Naive thymus-derived CD8-positive, alpha-beta T cell (primary cell): ENCODE measurements at places on chromosomes 16 and 17. TPM values are rescaled to one million over a fixed set of nuclear protein-coding genes. Genes with fewer than 3 reads are reported as not detected.
A peak's percentile ranks its signal among the peaks of the same experiment; 100 is the strongest.

GRCh38 chr17:75530837-75531720 lies 5.6 kb downstream of the LLGL2 start:
- DNase-seq = no peak

Gene SCGB1C2
- not detected for polyA plus RNA-seq

GRCh38 chr17:19629449-19629848 lies 19.1 kb upstream of the ALDH3A2 start:
- no peak for DNase-seq

GRCh38 chr16:66425651-66426050 lies 1.4 kb upstream of the BEAN1 start:
- no peak for DNase-seq

Gene KRT32
- not detected for polyA plus RNA-seq

Gene MILR1
- not detected for polyA plus RNA-seq

Gene LPO
- not detected for polyA plus RNA-seq

GRCh38 chr16:76222853-76223252 lies 54.3 kb upstream of the CNTNAP4 start:
- DNase-seq = no peak

- peak; percentile 58 for DNase-seq
These were observed 20.7 kb downstream of the LGALS9 start for GRCh38 chr17:27651411-27652345.

DNA sequence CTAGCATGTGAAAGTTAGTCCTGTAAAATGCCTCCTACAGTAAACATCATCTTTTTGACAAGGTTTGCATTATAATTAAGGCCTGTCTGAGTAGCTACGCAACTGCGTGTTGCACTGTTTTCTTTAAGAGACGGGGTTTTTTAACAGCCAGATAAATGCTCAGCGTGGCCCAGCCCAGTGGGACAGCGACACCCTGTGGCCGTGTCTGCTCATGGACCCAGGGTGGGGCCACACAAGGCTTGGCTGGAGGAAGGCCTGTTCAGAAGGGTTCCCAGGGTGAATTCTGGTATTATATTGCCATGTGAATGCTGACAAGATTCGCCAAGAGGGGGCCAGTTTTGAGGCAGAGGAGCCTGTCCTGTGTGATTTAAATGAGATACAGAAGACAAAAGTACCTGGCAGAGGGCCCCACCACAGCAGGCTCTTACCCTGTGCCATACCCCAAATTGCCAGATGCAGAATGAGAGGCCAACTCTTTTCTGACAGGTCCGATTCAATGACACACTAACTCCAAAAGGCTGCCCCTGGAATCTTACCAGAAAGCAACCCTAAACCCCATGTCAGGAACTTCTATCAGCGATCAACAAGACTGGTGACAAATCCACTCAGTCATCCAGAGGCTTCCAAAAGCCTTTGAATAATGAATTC lies 65.9 kb upstream of the IRX6 start:
- no peak for DNase-seq

Gene DNAH3
- not detected for polyA plus RNA-seq

DNA sequence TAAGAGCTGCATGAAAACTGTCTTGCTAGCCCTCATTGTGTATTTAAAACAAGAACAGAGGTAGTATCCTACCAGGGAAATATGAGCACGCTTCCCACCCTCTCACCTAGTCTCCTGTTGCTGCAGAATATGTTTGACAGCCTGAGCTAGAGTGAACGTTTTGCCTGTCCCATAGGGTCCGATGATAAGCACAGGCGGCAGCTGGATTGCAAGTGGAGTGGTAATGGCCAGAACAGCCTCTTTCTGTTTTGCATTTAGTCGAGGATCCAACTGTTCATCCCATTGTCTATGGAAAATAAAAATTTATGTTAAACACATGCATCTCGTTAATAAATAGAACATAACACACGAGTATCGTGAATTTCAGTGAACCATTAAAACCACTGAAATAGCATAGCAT lies 84.2 kb downstream of the HELZ start:
- DNase-seq = no peak

GRCh38 chr17:18146259-18146658 lies 37.4 kb upstream of the ALKBH5 start:
- no peak for DNase-seq

Gene NPIPA5
- polyA plus RNA-seq = 1.9 TPM

GRCh38 chr17:8152112-8152775 lies at the start of gene PER1:
Gene PER1 (minus strand): TSS chr17:8152404. CDS start chr17:8150706, 1,698 bp downstream.
- peak; percentile 86 for DNase-seq

Gene PDILT
- polyA plus RNA-seq = not detected

GRCh38 chr17:46874906-46875305 lies 23.5 kb downstream of the WNT9B start:
- DNase-seq = no peak

- DNase-seq = no peak
These were observed 41.5 kb downstream of the KANSL1 start for GRCh38 chr17:46151762-46152161.

Gene CIBAR2
- not detected for polyA plus RNA-seq

- no peak for DNase-seq
These were observed 171.7 kb downstream of the ZFHX3 start for GRCh38 chr16:72876221-72876620.

DNA sequence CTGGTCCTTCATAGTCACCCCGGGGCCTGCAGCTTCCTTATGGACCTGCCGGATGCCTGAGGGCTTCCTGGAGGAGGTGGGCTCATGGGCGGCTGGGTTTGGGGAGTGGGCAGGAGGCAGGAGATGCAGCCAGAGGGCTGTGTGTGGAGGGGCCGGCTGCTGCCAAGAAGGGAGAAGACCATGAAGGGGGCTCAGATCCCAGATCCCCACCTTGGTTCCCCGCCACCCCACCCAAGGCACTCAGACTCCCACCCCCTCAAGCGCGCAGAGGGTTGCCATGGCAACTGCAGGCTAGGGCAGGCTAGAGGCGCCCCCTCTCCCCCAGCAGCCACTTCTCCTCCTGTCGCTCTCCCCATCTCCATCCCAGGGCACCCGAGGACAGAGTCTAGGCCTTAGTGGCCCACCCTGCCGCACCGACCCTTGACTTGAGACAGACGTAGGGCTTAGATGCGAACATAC lies 104.5 kb downstream of the CRLF3 start:
- no peak for DNase-seq

DNA sequence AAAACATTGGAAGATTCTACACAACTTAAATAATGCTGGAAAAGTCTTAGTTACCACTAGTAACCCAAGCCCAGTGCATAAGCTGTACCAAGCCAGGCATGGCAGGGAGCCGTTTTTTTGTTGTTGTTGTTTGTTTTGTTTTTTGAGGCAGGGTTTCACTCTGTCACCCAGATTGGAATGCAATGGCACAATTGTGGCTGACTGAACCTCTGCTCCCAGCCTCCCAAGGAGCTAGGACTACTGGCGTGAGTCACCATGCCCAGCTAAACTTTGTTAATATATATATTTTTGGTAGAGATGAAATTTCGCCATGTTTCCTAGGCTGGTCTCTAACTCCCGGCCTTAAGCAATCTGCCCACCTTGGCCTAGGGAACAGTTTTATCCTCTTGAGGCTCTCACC lies 564 bp upstream of the TMIGD1 start:
- no peak for DNase-seq

- DNase-seq = no peak
These were observed 114.3 kb downstream of the MGAT5B start for GRCh38 chr17:76982408-76983074.

Gene SULT1A4
- 0.82 TPM for polyA plus RNA-seq

DNA sequence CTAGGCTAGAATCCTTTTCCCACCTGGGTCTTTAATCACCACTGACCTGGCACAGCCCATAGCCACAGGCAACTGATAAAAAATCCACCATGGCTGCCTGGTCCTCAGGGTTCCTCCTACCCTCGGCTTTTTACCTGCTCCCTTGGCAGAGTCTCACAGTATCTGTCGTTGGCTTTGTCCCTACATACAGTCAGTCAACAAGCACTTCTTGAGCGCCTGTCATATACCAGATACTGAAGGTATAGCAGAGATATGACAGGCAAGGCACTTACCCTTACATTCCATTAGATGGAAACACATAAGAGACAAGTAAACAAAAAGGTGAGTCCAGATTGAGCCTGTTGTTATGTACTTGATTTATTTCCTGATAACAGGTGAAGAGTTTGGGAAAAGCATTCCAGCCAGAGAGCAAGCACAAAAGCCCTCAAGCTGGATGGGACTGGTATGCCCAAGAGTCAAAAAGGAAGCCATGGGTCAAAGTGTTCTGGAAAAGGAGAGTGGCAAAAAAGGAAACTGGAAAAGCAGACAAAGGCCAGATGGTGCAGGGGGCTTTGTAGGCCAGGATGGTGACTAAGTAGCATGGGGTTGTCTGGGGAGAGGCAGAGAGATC lies 247.0 kb downstream of the CHD9NB start:
- DNase-seq = no peak

DNA sequence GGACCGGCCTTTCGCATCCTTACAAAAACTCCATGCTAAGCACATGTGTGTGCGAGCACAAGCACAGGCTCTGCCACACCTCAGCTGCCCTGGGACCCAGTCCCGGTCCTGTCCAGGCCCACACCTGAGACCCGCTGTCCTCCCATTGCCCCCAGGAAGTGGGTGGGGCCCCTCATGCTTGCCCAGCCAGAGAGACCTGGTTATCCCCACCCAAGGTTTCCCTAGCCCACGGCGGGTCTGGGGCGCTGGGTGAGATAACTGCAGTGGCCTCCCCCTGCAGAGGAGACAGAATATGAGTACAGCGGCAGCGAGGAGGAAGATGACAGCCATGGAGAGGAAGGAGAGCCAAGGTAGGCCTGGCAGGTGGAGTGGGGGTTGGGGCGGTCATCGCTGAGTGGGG lies 12.5 kb upstream of the C17orf107 start:
- DNase-seq = no peak

Gene TBC1D3H
- not detected for polyA plus RNA-seq

GRCh38 chr17:74304184-74304583 lies 21.8 kb upstream of the KIF19 start:
- DNase-seq = no peak

DNA sequence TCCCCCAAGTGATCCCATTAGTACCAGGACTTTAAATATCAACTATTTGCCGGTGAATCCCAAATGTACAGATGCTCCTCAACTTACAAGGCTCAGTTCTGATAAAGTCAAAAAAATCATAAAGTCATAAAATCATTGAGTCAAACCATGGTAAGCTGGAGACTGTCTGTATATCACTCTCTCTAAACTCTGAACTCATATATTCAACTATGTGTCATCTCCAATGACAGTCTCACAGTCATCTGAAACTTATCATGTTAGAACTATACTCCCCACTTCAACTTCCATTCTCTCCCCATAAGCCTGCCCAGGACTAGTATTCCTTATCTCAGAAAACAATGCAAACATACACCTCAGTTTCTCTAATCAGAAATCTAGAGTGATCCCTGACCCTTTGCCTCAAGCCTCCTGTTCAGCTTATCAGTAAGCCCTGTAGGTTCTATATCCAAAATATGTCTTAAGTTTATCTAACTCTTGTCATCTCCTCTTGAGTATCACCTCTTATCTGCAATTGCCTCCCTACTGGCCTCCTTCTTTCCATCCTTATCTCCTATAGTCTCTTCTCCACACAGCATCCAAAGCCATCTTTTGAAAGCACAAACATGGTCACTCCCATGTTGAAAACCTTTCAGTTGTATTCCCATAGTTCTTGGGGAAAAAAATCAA lies 55.0 kb downstream of the SSH2 start:
- DNase-seq = no peak

Gene TEKT1
- not detected for polyA plus RNA-seq

DNA sequence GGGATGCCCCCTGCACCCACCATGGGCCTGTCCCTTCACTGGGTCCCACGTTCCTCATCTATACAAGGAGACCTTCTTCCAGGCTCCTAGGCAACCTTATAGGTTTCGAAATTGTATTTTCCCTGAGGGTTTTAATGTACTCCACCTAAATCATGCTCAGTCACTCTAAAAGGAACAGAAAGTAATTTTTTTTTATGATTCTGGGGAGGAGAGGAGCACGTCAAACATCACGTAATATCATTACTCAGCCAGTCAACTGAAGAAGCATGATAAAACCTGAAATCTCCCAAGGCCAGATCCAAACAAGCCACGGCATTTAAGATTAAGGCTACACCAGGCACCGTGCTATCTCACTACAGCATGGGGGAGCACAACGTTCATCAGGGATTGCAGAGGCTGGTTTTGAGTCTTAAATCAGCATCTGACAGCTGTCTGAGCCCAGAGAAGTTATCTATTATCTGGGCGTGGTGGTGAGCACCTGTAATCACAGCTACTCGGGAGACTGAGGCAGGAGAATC lies 3.9 kb upstream of the TMEM114 start:
- no peak for DNase-seq

DNA sequence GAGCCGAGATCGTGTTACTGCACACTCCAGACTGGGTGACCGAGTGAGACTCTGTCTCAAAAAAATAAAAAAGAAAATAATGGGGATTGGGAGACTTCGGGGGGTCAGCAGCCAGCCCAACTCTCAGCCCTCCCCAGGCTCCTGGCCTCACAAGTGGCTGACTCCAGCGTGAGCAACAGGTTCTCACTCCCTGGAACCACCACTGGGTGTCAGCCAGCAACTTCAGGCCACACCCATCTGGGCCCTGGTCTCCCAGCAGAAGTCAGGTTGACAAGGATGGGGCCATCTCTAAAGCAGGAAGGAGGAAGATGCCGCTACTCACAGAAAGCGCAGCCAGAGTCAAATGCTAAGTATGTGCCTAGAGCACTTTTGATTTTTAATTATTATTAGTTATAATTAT lies 139.4 kb downstream of the C16orf78 start:
- DNase-seq = no peak

- no peak for DNase-seq
These were observed 29.4 kb downstream of the TBCD start for GRCh38 chr17:82780971-82781893.

DNA sequence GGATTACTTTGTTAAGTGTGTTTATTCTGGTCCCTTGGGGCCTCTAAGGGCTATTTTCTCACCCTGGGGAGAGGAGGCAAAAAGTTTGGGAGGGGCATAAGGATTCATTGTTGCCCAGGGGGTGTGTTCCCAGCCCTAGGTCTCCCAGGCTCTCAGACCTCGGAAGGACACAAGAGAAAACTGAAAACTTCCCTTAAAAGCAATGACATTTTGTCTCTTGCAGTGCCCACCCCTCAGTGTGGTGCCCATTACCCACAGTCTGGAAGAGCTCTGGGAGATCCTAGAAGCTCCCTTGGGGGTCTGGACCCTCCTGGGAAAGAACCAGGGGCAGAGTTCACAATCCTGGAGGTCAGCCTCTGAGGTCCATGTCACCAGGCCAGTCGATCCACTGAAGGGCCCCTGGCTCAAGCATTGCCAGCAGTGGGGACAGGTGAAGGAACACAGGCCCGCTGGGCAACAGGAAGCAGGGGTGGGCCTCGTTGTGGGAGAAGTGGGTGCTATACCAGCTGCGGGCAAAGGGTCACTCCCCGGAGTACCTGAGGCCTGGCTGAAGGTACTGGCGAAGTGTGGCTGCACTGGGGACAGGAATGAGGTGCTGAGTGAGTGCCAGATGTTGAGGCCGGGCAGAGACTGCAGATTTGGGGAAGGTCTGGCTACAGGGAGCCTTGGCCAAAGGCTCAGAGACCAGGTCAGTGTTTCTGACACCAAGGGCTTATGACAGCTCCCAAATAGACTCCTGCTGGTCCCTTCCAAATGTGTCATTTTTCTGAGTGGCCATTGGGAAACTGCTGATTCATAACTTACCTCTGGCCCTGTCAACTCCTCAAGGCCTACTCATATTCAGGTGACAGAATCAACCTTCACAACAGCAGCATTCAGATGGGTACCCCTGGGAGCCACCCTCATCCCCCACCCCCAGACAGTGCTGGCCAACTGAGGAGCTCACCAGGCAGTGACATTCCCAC lies 4.6 kb upstream of the ZNF747 start:
- no peak for DNase-seq

GRCh38 chr17:75619506-75620431 lies 13.5 kb upstream of the SMIM5 start:
- DNase-seq = no peak
